Activated T-cell treated with anti-CD3 and anti-CD28 coated beads, Interleukin-2, amount 50 U/mL, for 4 hours (primary cell): ENCODE measurements at places on chromosomes 5 and 9. TPM values are rescaled to one million over a fixed set of nuclear protein-coding genes. Genes with fewer than 3 reads are reported as not detected.
A peak's percentile ranks its signal among the peaks of the same experiment; 100 is the strongest.

- no peak for DNase-seq
These were observed 449.9 kb upstream of the PIK3R1 start for GRCh38 chr5:67765697-67766096.

DNA sequence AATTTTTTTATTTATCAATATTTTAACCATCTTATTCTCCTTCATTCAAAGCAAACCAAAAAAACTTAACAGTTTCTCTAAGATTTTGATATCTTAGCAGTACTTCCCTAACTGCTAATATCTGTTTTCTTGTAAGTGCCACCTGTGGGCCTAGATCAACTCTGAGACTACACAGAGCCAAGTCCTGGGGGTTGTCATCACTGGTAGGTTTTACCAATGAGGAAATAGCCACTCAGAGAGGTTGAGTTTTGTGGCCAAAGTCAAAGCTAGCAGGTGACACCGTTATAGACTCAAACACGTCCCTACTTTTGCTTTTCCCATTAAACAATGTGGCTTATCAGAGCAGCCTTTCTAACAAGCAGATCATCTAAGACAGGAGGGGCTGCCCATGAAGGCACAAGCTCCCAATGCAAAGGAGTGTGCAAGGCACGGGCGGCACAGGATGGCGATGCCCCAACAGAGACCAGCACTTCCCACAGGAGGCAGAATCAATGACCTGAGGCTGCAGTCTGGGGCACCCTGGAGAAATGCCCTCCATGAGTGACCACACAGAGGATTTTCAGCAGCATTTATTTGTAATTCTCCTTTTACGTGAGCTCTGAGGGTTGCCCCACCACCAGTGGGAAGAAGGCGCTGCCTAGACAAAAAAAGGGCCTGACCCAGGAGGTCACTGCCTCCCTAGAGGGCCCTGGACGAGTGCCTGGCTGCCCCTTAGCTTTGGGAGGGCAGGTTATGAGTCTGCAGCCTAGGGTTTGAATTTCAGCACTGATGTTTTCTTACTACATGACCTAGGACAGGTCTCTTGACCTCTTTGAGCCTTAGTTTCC lies 7.4 kb downstream of the TBC1D2 start:
- DNase-seq = no peak

- DNase-seq = no peak
These were observed 46.8 kb downstream of the NIPSNAP3B start for GRCh38 chr9:104810421-104811339.

DNA sequence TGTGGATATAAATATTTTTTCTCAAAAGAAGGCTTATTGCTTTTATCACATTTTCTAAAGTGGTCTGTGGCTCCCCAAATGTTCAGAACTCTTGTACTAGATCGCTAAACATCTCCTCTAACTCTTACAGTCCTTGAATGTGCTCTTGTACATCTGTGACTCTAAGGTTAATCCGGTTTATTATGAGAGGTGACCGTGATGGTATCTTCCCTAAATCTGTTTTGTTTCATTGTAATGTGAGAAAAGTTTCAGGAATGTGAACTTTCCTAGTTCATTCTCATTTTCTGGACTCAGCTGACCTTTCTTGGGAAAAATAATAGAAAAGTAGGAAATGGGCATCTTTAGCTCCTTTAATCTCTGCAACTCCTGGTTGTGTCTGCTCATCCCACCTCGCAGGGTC lies 94.5 kb upstream of the CD180 start:
- no peak for DNase-seq

GRCh38 chr9:128082151-128082550 lies 14.1 kb downstream of the SLC25A25 start:
- DNase-seq = no peak

DNA sequence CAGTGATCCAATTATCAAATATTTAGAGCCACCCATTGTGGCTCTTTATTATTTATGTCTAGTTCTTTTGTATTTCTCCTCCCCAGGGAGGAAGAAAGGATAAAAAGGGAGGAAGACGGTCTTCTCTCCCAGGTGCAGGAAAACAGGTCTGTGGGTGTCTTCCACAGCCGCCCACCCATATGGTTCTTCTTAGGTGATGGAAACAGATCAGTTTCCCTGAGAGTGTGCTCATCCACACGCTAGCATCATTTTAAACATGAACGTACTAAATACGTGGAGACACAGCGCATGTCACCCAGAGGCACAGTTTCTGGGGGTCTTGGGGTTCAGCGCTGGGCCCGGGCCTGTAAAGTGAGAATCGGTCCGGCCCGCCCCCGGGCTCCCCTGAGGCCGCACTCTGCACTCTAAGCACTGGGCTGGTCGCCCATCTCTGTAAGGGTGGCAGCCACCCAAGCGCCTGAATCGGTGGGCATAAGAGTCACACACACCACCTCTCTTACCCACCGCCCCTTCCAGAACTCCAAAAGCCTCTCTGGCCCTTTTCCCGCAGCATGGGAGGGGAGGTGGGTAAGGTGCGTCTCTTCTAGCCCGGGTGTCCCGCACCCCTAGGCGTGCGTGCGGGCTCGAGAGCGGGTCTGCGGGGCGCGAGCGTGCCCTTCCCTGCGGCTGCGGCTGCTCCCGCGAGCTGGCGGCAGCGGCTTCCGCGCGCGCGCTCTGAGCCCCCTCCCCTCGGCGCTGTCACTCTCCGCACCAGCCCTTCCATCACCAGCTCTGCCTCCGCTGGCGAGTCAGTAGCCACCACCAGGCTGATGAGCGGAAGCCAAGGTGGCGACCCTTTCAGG lies 1.3 kb downstream of the PTCH1 start:
- no peak for DNase-seq

GRCh38 chr9:136546697-136547501 lies 1.1 kb upstream of the NOTCH1 start:
- DNase-seq = peak; percentile 32

DNA sequence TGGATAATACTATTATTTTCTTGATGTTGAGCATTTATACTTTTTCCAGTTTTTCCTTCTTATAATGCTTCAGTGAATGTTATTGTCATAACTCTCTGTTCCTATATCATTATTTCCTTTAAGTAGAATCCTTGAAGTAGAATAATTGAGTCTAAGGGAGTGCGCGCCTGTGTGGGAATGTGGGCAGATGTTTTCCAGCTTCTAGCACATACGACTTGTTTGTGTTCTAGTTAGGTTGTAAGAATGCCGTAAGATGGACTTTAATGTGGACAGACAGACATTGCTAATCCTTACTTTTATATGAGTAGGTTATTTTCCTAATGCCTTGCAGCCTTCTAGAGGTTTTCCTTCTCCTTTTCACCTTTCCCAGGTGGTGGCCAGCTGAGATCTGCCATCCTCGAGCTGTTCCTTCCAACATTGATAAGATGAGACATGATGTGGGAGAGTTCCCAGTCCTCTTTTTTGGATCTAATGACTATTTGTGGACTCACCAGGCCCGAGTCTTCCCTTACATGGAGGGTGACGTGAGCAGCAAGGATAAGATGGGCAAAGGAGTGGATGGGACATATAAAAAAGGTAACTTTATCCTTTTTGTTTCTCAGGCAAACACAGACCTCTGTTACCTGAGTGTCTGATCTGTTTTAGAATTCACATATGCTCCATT lies 34.2 kb downstream of the RAB24 start:
- DNase-seq = no peak

DNA sequence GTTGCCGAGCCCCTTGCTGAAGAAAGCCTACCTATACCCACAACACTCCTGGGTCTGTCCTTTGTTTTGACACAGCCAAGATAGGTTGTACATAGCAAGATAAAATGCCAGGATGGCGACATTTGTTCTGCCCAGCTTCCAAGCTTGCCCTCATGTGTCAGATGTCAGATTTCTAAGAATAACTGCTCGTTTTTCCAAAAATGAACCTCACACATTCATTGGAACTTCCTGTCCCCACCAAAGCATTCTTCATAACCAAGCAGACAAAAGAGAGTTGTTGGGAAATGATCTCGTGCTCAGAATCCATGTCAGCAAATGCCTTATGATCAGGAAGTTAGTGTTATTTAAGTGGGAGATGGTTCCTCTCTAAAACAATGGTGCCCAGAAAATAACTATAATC lies 210.1 kb downstream of the ZNF608 start:
- no peak for DNase-seq

DNA sequence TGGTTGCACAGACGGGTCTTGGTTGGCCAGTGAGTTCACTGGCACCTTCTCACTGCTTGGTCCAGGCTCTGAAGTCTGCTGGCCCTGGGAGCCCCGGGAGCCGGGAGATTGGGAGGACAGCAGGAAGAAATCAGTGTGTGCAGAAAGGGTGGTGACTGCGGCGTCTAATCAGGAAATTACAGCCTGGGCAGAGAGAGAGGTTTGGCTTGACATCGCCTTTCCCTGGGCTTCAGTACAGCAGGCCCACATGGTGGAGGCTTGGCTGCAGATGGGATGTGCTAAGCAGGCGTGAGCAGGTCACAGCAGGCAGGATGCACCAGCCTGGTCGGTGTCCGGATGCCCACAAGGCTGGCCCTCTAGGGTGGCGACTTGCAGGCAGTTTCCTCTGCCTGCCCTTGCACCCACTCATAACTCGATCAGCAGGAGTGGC lies 17.2 kb downstream of the PITX1 start:
- peak; percentile 2 for DNase-seq

C9orf57 gene
- not detected for total RNA-seq

MLANA gene
- total RNA-seq = not detected

SLC6A18 gene
- total RNA-seq = not detected

SLC45A2 gene
- total RNA-seq = not detected

NR3C1 gene
- 53.3 TPM for total RNA-seq
